ENCODE measurements at places on chromosomes 4 and X. TPM values are rescaled to one million over a fixed set of nuclear protein-coding genes. Genes with fewer than 3 reads are reported as not detected.

Gene PLAC8
- total RNA-seq: 81.7 TPM

DNA sequence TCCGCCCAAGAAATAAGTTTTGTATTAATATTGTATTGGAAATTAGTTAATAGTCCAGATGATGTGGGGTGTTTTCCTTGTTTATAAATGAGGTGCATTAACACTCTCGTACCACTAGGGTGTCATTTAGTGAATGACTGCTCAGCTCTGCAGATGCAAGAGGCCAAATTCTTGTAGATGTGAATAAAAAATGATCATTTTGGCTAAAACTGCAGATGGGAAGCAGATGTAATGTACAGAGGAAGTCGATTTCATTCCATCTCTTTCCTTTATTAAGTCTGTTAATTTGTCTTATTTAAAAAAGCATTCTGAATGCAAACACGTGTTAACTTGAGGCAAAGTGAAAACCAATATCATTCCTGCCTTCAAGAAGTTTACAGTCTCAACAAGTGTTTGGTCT, 108.1 kb downstream of the DHX15 start:
- peaks cover 18% of the 10 kb centered on the region for H3K27me3 ChIP-seq
- H3K36me3 ChIP-seq: no peaks in the 10 kb centered on the region
- peaks cover 9% of the 10 kb centered on the region for H3K4me1 ChIP-seq
- DNase-seq: no peak
- no peak overlapping the region for H3K4me3 ChIP-seq
- no peak overlapping the region for H3K27ac ChIP-seq

Gene CYLC1
- not detected for total RNA-seq

Gene GLRA3
- total RNA-seq: not detected

Gene ASB9
- 4.4 TPM for total RNA-seq

Gene ADH7
- not detected for total RNA-seq

DNA sequence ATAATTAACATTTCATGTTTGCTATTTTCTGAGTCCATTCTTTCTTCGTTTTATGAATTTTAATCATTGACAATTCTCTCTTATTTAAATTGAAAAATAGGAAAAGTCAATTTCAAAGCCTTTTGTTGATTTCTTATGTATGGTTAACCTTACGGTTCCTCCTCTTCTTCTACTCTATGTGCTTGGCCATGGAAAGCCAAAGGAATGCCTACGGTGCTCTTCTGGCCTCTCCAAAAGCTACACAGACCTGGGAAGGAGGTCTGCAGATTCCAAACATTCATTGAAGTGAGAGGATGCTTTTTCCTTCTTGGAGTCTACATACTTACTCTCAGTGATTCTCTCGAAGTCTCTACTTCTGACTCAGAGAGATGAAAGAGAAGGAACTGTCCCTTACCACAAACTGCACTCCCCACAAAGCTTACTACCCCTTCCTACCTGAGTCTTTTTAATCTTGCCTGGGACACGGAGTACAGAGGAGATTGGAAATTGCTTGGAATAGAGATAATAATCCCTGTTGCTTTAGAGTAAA, 863.1 kb upstream of the FTHL17 start:
- H3K36me3 ChIP-seq: no peaks in the 10 kb centered on the region
- H3K27ac ChIP-seq: no peak overlapping the region
- H3K4me3 ChIP-seq: no peak overlapping the region

DNA sequence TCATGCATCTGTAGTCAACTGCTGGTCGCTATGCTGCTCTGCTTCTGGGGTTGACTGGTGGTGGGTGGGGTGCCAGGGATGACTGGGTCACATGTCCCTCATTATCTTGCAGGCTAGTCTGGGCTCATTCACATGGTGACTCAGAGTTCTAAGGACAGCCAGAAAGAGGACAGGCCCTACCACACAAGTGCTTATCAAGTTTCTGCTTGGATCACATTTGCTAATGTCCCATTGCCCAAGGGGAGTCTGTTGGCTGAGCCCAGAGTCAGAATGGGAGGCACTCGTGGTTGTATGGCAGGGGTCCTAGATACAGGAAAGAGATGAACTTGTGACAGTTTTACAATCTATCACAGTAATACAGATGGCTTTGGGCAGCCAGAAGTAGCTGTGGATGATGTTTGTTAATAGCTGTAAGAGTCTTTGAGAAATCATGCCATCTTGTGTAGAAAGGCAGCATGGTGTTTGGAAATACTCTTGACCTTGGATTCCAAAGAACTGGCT, 221.3 kb downstream of the GPAT3 start:
- H3K4me1 ChIP-seq: no peaks in the 10 kb centered on the region
- H3K27me3 ChIP-seq: no peaks in the 10 kb centered on the region
- DNase-seq: no peak
- H3K36me3 ChIP-seq: no peaks in the 10 kb centered on the region

DNA sequence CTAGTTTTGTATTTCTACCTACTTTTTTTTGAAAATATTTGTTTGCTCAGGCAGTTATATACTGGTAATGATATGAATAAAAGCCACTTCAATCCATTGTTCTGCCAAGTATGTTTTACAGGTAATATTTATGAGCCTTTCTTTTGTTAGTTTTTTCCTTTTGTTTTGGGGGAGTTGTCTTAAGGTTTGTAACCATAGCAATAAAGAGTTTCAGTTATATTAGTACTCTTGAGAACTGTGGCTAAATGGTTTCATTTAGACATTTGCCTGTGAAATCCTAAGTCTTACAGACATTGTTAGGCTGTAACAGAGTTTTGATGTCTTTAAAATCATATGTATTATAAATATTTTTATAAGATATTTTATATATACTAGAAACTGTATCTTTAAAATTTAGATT, 150.1 kb downstream of the DIPK2B start:
- H3K4me1 ChIP-seq: no peaks in the 10 kb centered on the region
- H3K36me3 ChIP-seq: no peaks in the 10 kb centered on the region
- no peaks in the 10 kb centered on the region for H3K27me3 ChIP-seq

GRCh38 chr4:135236048-135236447, 1034.5 kb upstream of the PABPC4L start:
- no peak overlapping the region for H3K27ac ChIP-seq
- no peaks in the 10 kb centered on the region for H3K36me3 ChIP-seq
- H3K4me3 ChIP-seq: no peak overlapping the region

Gene LRRC66
- total RNA-seq: 0.12 TPM
